ENCODE measurements at places on chromosomes 2 and 18.
A peak's percentile ranks its signal among the peaks of the same experiment; 100 is the strongest.

DNA sequence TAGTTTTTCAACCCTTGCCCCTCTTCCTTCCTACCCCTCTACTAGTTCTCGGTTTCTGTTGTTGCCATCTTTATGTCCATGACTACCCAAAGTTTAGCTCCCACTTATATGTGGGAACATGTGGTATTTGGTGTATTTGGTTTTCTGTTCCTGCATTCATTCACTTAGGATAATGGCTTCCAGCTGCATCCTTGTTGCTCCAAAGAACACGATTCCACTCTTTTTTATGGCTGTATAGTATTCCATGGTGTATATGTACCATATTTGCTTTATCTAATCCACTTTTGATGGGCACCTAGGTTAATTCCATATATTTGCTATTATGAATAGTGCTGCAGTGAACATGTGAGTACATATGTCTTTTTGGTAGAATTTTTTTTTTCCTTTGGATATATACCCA lies 20.6 kb upstream of the DSC1 start:
- no peak for DNase-seq

- no peak for DNase-seq
These were observed 165.6 kb downstream of the KLHL29 start for GRCh38 chr2:23550553-23550952.

- no peak for DNase-seq
These were observed 237.3 kb downstream of the PID1 start for GRCh38 chr2:229033816-229034215.

GRCh38 chr2:175251425-175252041 lies 70.0 kb upstream of the ATP5MC3 start:
- DNase-seq = no peak

DNA sequence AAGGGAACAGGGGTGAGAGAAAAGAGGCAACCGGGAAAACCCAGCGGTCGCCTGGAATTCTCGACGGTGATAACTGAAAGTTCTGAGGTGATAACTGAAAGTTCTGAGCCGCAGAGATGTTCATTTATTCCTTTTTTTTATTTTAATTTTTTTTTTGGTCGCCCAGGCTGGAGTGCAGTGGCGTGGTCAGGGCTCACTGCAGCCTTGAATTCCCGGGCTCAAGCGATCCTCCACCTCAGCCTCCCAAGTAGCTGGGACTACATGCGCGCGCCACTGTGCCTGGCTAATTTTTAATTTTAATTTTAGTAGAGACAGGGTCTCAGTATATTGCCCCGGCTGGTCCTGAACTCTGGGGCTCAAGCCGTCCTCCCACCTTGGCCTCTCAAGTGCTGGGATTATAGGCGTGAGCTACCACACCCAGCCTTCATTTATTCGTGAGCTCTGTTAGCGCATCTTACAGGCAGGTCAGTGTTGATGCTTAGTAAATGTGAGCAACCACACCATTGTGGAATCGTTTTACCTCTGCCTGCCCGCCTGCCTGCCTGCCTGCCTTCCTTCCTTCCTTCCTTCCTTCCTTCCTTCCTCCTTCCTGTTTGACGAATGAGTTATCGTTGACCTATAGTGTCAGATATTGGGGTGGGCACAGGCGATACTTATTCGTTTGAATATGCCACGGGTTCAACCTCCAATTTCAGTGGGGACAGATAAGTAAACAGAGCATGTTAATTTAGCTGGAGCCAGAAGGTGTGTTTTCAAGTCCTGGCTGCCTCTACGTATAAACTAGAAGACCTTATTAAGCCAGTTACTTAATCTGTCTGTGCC lies 557 bp upstream of the E2F6 start:
- DNase-seq = peak; percentile 43

DNA sequence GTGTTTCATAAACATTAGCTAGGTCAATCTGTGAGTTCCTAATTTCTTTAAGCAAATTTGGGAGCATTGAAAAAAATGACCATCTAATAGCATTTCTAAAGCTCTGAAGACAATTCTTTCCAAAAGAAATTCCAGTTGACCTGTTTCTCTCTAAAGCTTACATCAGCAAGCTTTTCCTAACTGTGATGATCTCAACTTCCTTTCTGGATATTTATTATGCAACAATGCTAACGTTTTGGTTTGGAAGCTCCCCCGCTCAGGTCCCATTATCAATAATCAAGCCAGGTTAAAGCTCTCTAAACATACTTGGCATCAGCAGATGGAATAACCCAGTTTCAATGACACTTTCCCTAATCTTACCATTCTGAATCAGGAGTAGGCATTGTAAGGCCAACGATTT lies 196.3 kb upstream of the TANK start:
- no peak for DNase-seq

DNA sequence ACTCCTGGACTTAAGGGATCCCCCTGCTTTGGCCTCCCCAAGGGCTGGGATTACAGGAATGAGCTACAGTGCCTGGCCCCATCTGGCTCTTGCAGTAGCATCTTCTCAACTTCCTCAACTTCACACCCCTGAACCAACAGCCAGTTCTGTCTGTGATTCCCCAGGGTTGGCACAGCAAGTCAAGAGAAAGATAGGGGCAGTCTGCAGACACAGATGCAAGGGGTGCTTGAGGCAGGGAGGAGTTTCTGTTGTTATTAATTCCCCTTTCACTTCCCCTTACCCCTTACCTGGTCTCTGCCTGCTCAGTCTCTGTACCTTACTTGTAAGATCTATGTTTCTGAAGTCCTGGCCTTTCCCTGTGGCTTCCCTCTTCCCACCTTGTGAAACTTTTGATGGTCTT lies 54.1 kb upstream of the MEX3C start:
- no peak for DNase-seq

GRCh38 chr2:84815146-84815545 lies 65.7 kb downstream of the TRABD2A start:
- no peak for DNase-seq

DNA sequence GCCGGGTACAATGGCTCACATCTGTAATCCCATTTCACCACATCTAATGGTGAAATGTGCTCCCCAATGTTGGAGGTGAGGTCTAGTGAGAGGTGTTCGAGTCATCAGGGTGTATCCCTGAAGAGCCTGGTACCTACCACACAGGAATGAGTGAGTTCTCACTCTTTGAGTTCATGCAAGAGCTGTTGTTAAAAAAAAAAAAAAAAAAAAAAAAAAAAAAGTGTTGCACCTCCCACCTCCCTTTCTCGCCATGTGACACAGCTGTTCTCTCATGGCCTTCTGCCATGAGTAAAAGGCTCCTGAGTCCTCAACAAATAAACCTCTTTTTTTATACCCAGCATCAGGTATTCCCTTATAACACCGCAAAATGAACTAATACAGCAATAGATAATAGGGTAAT lies 106.3 kb downstream of the C2orf74 start:
- DNase-seq = no peak

DNA sequence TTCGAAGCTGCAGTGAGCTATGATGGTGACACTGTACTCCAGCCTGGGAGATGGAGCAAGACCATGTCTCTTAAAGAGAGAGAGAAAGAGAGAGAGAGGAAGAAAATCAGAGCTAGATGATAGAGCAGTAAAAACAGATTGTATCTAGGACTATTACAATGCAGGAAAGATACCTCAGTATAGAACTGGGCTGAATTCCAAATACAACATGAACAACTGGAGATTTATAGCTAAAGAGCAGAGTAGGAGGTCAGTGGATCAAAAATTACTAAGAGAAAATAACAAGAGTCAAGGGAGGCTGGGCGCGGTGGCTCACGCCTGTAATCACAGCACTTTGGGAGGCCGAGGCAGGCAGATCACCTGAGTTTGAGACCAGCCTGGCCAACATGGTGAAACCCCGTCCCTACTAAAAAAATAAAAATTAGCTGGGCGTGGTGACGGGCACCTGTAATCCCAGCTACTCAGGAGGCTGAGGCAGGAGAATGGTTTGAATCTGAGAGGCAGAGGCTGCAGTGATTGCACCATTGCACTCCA lies 100.7 kb upstream of the MSH6 start:
- no peak for DNase-seq

All from left colon (tissue), 2 donors.